Stimulated activated CD8-positive, alpha-beta memory T cell treated with anti-CD3 and anti-CD28 coated beads, Interleukin-4, amount 100 ng/mL, for 1 hour (primary cell): ENCODE measurements at places on chromosomes 7 and 10.

- DNase-seq, result no peak
These were observed 63.6 kb downstream of the ANKRD7 start for GRCh38 chr7:118288098-118288497.

DNA sequence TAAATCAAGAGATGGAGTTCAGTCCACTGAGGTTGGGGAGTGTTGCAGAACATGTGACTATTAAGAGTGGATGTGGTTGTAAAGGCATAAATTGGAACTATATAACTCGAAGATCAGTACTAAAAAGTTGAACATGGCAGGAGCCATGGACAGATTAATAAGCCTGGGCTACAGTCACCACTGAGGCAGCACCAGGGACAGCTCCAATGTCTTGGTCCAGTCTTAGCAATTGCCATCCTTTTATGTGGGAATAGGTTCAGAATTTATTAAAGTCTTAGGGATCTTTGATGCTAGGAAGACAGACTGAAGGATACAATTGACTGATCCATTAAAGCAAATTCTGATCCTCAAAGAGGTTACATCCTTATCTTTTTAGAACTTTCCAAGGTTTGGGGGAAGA lies 156.6 kb downstream of the ADRA2A start:
- no peak for DNase-seq

DNA sequence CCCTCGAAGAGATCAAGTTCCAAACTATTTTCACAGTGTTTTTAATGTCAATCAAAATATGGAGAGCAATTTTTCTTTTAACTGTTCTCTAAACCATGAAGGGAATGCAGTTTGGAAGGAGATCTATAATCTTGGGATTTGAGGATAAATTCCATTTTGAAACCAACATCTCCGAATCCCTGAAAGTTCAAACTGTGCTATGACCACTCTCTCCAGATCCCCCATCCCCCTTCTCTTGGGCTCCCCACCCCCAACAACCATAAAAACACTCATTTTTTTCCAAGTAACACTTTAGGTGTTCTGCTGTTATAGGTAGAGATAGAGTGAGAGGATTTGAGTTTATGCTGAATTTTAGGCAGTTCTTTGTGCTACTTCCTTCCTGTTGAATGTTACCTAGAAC lies 1.7 kb downstream of the CALD1 start:
- DNase-seq, result no peak

- DNase-seq, result no peak
These were observed 35.3 kb downstream of the NET1 start for GRCh38 chr10:5447611-5448071.

DNA sequence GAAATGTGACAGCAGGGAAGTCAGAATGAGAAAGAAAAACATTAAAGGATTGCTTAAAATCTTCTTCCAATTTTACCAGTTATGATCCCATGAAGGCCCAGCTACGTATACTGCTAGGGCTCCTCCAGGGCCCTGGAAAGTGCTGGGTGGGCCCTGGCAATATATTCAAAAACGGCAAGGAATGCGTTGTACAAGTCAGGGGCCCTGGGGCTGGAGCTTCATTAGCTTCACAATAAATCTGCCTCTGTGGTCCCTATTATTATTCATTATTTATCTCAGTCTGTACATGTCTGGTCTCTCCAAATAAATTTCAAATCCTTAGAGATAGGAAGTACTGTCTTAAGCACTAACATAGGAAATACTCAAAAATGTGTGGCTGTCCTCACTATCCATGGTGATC lies 7.6 kb downstream of the JAZF1 start:
- DNase-seq, result no peak

DNA sequence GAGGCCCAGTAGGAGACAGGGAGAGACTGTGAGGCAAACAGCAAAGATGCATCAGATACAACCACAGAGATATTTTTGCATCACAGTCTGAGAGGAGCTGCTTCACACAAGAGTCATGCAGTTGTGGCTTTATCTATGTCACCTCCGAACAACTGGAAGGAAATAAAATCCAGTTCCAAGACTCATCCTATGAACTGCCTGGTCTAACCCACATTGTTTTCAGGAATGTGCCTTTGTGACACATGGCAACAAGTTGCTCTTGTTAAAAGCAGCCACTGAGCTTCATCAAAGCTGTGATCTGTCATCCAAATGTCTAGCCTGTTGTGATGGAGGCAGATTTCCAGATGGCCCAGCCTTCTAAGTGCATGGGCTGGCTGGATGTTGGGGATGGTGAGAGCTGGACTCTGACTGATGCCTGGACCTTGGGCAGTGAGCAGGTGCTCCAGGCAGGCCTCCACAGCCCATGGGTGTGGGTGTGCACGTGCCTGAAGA lies 255.0 kb downstream of the BMPER start:
- DNase-seq, result no peak

- no peak for DNase-seq
These were observed 323.3 kb upstream of the ZNF32 start for GRCh38 chr10:43971981-43972380.

DNA sequence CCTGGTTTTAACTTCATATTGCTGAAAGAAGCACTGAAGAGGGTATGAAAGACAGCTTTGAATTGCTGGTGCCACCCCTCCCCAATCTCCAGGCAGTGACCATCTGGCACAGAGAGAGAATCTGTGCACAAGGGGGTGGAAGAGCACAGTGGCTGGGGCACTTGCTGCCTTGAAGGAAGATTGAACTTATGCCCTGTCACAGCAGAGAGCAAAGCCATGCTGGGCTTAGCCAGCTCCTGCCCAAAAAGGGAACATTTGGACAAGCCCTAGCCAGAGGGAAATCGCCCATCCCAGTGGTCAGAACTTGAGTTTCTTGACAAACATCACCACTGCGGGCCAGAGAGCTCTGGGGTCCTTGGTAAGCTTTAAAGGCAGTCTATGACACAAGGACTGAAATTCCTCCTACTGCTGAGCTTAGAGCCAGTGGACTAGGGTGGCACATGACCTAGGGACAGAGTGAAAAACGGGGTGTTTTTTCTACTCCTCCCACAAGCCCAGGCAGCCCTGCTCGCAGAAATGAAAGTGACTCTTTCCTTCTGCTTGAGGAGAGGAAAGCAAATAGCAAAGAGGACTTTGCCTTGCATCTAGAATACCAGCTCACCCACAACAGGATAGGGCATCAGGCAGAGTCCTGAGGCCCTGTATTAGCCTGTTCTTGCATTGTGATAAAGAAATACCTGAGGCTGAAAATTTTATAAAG lies 257.2 kb downstream of the CTNNA3 start:
- DNase-seq, result no peak

DNA sequence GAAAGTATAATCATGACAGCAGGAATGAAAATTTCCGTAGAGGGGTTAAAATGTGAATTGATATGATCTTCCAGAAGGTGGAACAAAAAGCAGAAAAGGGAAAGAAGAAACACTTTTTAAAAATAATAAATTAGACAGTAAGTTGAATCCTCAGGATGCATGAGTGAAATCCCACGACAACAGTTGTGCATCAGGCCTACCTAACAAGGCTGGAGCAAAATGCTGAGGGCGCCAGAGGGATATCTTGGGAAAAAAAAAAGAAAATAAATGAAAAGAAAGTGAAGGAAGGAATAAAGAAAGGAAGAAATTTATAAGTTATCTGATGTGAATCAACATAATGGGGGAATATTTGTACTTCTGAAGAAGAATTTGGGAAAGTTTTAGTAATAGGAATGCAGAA lies 13.0 kb upstream of the HUS1 start:
- no peak for DNase-seq

GRCh38 chr7:120691915-120692314 lies 166.0 kb downstream of the TSPAN12 start:
- no peak for DNase-seq

DNA sequence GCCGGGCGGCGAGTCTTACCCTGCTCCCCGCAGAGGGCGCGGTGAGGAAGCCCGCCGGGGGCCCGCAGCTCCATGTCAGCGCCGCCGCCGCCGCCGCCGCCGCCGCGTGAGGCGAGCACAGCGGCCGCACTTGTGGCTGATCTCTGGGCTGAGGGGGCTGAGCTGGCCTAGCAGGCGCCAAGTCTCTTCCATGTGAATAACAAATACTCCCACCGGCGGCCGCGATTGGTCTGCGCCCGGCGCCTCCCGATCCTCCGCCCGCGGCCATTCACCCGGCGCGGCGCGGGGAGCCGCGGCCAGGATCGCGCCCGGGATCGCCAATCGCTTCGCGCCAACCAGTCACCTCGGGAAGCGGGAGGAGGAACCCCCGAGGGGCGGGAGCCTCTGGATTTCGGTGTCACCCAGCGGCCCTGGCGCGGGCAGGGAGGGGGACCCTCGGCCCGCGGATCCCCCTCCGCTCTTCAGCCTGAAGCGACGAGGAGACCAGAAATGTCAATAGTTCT lies at the start of gene GRM8:
GRM8 (minus strand) TSS at position 164 of the 503 bp plus-strand sequence.
- no peak for DNase-seq

- DNase-seq, result no peak
These were observed 76.4 kb downstream of the FAM107B start for GRCh38 chr10:14698111-14698828.

GRCh38 chr10:37269554-37270256 lies 144.3 kb downstream of the ANKRD30A start:
- no peak for DNase-seq

DNA sequence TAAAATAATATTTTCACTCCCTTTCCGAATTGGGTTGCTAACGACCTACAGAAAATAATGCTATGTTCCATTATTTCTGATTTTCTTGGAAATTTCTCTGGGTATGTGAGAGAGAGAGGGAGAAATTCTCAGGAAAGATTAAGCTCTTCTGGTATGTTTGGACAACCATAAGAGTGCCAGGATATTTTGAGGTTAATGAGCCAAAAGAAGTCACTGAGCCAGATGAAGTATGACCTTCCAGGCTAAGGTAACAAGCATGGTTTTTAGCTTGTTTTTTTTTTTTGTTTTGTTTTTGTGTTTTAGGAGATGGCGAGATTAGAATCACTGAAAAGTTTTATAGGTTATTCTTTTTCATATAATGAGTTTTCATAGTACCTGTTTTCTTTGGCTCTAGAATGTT lies 171.0 kb upstream of the FOXP2 start:
- DNase-seq, result no peak

DNA sequence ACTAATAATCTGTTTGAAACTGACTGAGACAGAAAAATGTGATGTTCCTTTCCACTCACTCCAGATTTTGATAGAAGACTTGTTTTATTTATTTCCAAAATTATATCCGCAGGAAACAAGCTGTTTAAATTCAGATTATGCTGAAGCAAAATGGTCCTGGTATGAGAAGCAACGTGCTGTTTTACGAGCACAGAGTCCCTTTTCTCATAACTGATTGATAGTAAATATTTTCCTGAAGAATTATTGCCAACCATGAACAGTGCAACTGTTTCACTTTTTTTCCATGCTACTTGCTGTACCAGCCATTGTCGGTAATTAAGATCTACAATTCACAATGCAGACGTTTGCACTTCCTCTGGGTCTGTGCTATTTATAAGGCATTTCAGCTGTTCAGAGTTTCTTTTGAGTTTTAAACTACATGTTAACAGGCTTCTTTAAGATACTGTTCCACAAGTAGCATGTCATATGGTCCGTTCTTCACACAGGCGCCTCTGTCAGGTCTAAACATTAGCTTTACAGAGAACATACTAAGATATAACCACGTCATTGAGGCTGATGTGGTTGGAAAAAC lies 103.8 kb downstream of the POLL start:
- no peak for DNase-seq

DNA sequence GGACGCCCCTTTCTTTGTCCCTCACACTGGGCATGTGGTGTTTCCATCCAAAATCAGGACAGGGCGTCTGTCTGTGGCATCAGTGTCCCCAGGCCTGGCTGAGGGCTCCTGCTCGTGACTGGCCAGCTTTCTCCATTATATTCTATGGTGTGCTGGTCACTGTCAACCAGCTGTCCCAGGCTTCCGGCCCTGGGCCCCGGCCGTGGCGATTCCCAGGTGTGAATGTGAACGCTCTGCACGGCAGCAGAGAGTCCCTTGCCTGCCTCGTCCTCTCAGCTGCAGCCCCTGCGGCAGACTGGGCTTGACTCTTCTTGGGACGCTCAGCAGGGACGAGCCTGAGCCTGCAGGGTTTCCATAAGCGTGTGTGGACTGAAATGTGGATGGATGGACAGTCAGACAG lies 5.9 kb upstream of the UTF1 start:
- DNase-seq, result no peak

GRCh38 chr7:9498303-9498702 lies 1064.9 kb downstream of the NXPH1 start:
- DNase-seq, result no peak

GRCh38 chr10:103574097-103575061 lies 80.9 kb downstream of the NEURL1 start:
- no peak for DNase-seq

DNA sequence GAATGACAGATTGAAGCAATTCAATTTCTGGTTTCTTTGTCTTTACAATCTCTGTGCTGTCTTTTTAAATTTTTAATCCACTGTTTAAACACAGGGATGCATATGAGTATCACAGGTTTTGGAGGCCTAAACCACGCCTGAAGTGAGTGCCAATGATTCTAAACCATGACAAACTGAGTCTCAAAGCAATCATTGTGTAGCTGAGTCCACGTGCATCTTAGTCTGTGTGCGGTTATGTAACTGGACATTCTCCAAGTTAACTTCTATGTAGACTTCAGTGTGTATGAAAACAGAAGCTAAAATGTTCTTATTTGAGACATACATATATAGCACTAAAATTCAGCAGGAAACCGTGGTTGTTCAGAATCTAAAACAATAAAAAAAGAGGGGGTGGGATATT lies 79.3 kb upstream of the ST8SIA6 start:
- DNase-seq, result no peak

- no peak for DNase-seq
These were observed 449.0 kb downstream of the ETV1 start for GRCh38 chr7:13540429-13540828.

- no peak for DNase-seq
These were observed 162.6 kb downstream of the ADAM12 start for GRCh38 chr10:126225672-126226008.

GRCh38 chr10:13038391-13038790 lies 36.9 kb upstream of the CCDC3 start:
- DNase-seq, result no peak

GRCh38 chr10:89003344-89003743 lies 12.7 kb downstream of the FAS start:
- no peak for DNase-seq

- DNase-seq, result no peak
These were observed 44.9 kb downstream of the VIPR2 start for GRCh38 chr7:159099711-159100231.

DNA sequence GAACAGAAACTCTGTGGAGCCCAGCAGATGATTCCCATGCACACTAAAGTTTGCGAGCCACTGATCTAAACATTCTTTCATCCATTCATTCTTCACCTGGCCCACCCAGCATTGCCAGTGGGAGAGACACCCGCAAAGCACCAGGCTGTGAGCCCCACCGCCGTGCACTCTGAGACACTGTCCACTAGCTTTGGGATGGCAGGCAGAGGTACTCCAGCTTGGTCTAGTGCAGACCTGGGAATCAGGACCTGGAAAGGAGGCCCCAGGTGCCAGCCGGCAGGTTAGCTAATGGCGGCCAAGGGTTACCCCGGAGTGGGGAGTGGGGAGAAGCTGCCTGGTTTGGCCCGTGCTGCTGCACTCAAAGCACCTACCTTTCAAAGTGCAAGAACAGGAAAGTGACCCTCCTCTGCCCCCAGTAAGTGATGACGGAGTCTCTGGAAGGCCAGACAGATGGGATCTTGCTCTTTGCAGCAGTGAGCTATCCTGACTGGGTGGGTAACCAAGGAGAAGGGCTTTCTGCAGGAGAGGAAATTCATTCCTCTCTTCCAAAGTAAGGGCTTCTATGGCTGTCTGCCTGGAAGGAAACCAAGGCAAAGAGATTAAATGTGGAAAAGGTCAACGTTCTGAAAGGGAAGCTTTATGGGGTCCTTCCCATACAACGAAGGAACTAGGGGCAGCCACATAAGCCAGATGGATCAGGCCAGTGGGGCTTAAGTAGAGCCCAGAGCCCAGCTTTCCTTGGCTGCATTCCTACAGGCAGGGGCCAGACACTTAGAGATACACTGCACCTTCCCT lies 74.2 kb upstream of the LRRC4 start:
- no peak for DNase-seq
